LHCN-M2 (cell line): ENCODE measurements at places on chromosomes 16 and 17.

DNA sequence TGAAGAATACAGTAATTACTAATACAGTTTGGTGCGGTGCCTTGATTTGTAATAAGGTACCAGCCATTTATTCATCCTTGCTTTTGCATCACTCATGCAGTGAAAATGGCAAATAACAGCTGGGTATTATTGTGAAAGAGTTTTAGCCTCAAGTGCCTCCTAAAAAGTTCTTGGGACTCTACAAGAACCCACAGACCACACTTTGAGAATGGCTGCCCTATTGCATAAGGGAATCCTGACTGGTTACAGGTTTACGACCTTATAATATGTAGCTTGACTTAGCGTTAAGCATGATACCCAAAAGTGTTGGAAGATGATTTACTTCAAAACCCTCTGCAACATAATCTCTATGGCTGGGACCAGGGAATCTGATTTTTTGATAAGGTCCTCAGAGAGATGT is 4.2 kb downstream of the MYH13 start:
- peak; percentile 58 for DNase-seq

DNA sequence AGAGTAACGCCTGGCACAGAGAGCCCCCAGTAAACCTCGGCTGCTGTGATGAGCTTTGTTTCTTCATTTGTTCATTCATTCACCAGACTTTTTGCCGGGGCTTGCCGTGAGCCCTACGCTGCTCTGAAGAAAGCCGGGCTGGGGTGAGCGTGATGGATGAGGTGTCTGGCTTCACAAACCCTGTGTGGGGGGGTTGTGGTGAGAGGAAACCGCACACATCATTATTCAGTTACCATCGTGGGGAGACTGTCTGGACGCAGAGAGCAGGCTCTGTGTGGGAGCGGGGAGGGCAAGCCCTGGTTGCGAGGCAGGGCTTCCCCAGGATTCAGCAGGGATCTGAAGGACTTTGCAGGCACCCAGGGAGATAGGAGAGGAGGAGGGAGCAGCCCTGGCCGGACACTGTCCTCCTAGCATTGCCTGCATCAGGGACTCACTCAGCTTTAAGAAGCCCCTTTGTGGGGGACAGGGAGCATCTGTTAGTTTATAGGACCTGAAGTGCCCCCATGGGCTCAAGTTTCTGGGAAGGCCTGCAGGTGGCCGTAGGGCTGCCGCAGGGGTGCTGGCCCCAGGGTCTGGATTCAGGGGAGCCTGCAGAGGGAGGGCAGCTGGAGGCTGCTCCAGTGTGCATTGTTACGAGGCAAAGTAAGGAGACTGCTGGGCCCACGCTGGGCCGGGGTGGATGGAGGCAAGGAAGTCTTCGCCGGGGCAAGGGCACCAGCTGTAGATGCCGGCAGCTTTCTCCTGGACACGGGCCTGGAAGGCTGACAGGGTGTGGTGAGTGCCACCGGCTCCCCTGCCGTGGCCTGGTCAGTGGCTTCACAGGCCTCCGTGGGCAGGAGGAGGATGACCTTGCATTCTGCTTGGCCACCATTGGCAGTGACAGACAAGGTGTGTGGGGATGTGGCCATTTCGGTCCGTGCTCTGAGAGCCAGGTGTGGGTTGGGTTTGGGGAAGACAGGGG is 334.5 kb downstream of the SEC14L1 start:
- DNase-seq, result peak; percentile 59

- DNase-seq, result no peak
These were observed 70.4 kb downstream of the GNAO1 start for GRCh38 chr16:56261656-56262055.

- DNase-seq, result no peak
These were observed 4.4 kb downstream of the SNAI3 start for GRCh38 chr16:88681709-88682451.

GRCh38 chr17:31393749-31394146 is 2.3 kb downstream of the RAB11FIP4 start:
- DNase-seq, result no peak
